ENCODE measurements at places on chromosomes 16 and 17.

GRCh38 chr16:85611444-85612190 lies 1.5 kb upstream of the GSE1 start:
- DNase-seq, result no peak

GRCh38 chr17:12229335-12229734 lies 208.7 kb downstream of the MAP2K4 start:
- DNase-seq, result no peak

DNA sequence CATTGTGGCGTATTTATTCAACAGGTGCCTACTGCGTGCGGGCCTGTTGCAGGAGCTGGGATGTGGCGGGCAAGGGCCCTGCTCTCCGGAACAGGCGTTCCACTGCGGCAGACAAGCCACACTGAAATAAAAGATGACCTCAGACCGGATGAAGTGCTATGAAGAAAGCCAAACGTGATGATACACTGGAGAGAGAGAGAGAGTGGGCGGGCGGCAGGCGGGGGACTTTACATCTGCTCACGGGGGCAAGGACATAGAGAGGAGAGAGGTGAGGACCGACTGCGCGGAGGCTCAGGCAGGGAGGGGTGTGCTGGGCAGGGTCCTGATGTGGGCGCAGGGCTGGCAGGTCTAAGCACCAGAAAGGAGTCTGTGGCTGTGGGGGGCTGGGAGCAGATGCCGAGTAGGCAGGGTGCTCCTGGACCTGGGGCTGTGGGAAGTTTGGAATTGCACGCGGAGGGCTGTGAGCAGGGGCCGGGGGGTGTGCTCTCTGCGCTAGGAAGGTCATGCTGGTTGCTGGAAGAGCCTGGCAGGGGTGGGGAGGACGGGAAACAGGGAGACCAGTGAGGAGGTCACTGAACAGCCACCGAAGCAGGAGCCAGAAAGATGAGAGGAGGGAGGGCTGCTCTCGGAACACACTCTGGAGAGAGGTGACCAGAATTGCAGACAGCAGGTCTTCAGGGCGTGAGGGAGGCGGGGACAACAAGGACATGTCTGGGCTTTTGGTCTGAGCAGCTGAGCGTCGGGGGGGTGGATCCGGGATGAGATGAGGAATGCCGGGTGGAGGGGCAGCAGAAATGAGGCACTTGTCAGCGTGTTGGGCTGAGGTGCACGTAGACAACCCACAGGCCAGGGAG lies 9.9 kb downstream of the MXRA7 start:
- DNase-seq, result no peak

- no peak for DNase-seq
Measured at GRCh38 chr16:81786868-81787267, 7.8 kb downstream of the PLCG2 start.

GRCh38 chr16:83714286-83714685 lies 93.5 kb upstream of the HSBP1 start:
- DNase-seq, result no peak

GRCh38 chr17:30426292-30426691 lies 47.6 kb downstream of the CPD start:
- no peak for DNase-seq

GRCh38 chr17:6196355-6196754 lies 126.2 kb downstream of the WSCD1 start:
- DNase-seq, result no peak

DNA sequence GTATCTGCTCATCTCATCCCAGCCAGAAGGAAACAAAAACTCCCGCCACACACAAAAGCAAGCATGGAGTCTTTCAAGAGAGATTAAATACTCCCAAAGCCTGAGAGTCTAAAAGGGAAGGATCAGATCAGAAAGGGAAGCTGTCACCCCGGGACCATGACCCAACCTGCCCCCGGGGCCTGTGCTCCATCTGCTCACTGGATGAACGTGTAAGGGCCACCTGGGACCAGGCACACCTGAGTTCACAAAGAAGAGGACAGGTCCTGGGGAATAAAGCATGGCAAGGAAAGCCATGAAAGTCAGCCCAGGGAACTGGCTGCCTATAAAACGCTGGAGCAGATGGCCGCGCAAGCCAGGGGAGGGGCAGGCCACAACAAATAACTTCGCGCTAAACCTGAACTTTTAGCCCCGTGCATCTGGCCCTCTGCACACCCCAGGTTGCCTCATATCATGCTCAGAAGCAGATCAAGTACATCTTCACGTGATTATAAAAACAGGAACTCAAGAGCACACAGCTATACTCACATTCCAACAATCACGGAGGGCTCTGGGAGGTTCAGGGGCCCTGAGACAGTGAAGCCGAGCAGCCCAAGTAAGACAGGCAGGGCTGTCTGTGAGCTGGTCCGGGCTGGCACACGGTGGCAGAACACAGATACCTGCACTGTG lies 3.4 kb downstream of the TMEM11 start:
- DNase-seq, result no peak

GRCh38 chr17:39339272-39339671 lies 62.2 kb downstream of the FBXL20 start:
- DNase-seq, result no peak

DNA sequence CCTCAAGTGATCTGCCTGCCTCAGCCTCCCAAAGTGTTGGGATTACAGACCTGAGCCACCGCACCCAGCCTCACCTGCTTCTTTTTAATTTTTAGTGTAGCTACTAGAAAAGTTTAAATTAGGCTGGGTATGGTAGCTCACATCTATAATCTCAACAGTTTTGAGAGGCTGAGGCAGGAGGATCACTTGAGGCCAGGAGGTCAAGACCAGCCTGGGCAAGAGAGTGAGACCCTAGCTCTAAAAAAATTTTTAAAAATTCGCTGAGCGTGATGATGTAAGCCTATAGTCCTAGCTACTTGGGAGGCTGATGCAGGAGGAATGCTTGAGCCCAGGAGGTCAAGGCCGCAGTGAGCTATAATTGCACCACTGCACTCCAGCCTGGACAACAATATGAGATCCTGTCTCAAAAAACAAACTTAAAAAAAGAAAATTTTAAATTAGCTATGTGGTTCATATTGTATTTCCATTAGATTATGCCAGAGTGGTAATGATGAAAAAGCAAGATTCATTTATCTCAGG lies 34.9 kb downstream of the TXNDC11 start:
- DNase-seq, result no peak

GRCh38 chr17:61556224-61557188 lies 34.5 kb downstream of the NACA2 start:
- no peak for DNase-seq

DNA sequence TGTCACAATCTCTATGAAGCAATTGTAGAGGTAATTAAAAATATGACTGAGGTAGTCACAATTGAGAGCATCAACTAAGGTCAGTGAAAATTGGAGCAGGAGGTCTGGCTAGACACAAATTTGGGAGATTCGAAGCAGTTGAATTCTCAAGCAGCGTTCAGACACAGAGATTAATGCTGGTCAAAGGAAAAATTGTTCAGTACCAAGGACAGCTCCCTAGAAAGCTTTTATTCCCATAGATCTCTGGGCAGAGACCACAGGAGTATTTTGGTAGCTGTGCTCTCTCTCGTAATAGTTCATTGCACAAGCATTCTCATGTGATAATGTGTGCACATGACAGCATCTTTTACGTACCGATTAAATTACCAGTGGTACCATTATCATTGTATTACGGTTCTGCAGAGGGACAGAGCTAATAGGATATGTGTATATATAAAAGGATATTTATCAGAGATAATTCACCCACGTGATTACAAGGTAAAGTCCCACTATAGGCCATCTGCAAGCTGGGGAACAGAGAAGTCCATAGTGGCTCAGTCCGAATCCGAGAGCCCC lies 387.5 kb upstream of the HSBP1 start:
- no peak for DNase-seq

GRCh38 chr17:49168706-49169105 lies 36.1 kb downstream of the B4GALNT2 start:
- no peak for DNase-seq

DNA sequence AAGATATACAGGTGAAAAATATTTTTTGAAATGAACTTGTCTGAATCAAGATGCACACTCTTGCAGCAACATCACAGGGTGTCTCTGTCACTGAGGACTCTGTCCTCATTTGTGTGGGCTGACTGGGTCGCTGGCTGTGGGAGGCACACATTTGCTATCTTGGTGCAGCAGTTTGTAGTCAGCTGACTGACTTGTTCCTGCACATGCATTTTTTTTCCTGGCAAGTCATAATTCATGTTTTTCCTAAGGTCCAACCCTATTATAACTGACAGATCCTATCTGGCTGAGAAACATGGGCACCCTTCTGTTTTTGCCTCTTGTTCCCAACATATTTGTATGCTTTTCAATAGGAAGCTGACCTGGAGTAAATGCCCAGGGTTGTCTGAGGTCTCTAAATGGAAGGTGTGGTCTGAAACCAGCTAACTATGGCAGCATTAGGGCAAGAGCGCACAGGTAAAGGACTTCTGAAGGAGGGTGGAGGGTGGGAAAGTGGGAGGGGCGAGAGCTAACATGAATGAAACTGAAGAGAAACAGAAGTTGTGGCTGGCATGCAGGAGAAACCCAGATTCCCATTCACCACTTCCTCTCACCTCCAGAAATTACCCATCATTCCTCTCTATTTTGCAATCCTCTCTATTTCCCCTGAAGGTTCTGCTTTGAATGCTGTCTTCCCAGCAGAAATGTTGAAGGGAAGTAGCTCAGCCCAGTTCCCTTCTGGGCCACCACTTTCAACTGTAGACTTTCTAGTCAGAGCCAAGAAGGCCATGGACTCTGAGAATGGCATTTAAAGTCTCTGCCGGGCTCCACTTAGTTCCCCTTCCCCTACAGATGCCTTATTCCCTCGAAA lies 166.1 kb downstream of the PRKCA start:
- DNase-seq, result no peak

DNA sequence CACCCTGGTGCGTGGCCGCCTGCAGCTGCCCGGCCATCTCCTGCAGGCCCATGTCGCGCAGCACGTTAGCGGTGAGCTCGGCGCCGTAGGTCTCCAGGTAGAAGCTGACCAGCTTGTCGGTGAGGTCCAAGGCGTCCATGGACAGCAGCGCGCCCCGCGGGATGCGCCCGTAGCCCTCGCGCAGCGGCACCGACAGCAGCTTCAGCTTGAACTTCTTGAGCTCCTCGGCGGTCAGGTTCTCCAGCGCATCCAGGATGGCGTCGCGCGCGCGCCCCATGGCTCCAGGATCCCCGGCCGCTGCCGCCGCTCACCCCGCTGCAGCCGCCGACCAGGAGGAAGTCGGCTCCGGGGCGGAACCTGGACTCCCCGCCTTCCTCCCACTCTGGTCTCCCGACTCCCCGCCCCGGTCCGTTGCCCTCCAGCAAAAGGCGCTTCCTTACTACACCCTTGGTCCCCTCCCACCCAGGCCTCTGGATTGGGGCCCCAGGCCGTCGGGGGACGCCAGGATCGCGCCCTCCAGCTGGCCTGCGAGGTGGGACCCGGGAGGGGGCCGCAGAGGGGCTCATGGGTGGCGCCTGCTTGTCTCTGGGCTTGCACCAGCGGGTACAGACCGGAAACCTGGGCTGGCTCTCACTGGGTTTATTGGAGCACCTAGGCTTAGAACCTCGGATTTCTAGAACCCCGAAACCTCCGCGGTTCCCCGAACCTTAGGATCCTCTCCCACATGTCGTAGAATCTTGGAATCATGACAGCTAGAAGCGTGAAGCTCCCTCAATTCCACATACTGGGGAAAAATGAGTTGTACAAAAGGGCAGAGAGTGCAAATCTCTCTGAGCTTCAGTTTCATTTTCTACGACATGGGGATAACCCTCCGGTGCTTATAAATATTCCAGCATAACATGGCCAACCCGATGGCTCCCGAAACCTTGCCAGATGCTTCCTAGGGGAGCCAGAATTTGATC lies at the start of gene PYCARD:
Gene PYCARD, minus strand, starts transcription at position 347 of the 962 bp plus-strand sequence. Its CDS starts 70 bp downstream, at position 277.
- no peak for DNase-seq

DNA sequence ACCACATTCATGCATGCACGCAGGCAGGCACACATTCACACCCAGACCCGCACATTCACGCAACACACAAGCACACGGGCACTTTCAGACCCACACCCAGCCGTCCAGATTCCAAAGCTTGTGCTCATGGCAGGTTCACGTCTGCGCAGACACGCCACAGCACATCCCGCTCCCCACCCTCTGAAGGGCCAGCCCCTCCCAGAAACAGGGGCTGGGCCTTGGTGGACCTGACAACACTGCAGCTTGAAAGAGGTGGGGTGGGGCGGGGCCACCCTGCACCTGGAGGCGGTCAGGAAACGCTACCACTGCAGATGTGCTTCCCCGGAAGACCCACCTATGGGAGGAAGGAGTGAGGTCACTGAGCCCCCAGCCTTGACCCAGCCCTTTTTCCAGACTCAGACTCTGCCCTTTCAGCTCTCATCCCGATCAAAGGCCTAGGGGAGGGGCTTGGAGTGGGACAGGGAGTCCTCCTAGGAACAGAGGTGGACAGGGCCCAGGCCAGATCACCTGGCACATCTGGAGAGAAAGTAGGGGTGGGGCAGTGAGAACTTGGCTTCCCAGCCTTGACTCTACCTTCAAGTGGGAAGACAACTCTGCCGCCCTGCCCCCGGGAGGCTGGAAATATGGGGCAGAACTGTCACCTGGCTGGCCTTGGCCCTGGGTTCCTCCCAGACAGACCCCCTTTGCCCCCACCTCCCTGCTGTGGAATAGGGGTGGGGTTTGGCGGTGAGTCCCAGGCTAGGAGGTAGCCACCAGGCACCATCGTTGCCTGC lies 11.0 kb downstream of the P3H4 start:
- DNase-seq, result no peak

DNA sequence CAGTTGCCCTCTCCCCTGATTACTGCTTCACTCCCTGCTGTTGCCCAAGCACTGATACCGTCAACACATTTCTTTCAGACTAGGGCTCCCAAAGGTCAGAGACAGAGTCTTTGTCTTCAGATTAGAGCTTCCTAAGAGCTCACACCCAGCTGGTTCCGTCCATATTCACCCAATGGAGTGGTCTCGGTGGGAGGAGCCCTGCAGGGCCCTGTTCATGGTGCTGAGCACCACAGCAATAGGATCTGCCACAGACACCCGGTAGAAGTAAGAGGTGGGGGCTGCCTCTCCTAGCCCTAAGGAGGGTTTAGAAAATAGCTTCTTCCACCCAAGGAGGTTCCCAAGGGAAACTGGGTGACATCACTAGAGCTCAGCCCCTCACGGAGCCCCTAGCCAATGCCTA lies 128.3 kb downstream of the CCDC144A start:
- no peak for DNase-seq

DNA sequence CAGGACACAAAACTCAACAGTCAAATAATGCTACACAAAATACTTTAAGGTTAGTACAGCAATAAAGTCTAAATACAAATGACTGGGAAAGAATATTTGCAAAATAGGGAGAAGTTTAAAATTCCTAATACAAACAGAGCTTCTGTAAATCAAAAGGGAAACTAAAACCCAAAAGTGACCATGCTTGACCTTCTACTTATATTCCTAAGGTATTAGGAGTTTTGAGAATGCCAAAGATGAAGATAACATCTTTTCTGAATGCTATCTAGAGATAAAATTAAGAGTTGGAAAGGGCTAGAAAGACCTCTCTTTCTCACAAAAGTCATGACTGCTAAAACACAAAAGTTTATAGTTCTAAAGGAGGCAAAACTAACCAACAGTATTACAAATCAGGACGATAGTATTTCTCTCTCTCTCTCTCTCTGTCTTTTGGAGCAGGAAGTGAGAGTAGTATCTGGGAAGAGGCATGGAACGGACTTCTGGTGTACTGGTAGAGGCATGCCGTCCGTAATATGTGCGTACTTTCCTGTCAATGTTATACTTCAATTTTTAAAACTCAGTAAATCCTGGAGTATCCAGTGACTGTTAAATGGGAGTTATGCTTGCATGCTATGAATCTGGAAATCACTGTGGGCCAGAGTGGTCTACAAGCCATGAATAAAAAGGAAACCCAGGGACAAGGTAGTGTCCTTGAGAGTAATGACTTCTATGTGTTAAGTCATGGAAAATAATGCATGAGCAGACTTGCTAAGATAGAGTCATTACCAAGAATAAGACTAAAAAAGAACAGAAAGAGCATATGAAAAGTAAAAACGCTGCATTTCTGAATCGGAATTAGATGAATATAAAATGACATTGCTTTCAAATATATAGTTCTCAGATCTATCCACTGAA lies 49.7 kb upstream of the ANKFY1 start:
- no peak for DNase-seq

All from activated naive CD8-positive, alpha-beta T cell treated with anti-CD3 and anti-CD28 coated beads, Interleukin-2, amount 50 U/mL, for 16 hours (primary cell).